ENCODE measurements at places on chromosomes 3 and 15. TPM values are rescaled to one million over a fixed set of nuclear protein-coding genes. Genes with fewer than 3 reads are reported as not detected.

The ALCAM gene
- 1.8 TPM for polyA plus RNA-seq

The CAPN3 gene
- polyA plus RNA-seq: 11.4 TPM

The RBMS3 gene
- polyA plus RNA-seq: 0.46 TPM

The FMN1 gene
- 3.0 TPM for polyA plus RNA-seq

The KNG1 gene
- not detected for polyA plus RNA-seq

The HDC gene
- 0.26 TPM for polyA plus RNA-seq

The C2CD4B gene
- polyA plus RNA-seq: 1.2 TPM

The SLC22A14 gene
- polyA plus RNA-seq: 0.09 TPM

The PRICKLE2 gene
- polyA plus RNA-seq: 3.4 TPM

The MRPS22 gene
- polyA plus RNA-seq: 53.6 TPM

The SAMMSON gene
- 0.60 TPM for polyA plus RNA-seq

The SCN11A gene
- polyA plus RNA-seq: under 0.01 TPM

The IGF2BP2 gene
- 20.7 TPM for polyA plus RNA-seq

The NANOGP8 gene
- polyA plus RNA-seq: not detected

The KLF15 gene
- polyA plus RNA-seq: 0.69 TPM

The MNS1 gene
- polyA plus RNA-seq: 1.8 TPM

The C3orf85 gene
- polyA plus RNA-seq: 5.1 TPM

The POPDC2 gene
- 3.6 TPM for polyA plus RNA-seq

The NOX5 gene
- polyA plus RNA-seq: not detected

The CCDC71 gene
- 15.6 TPM for polyA plus RNA-seq

The GRK7 gene
- polyA plus RNA-seq: 0.06 TPM

The HTR3E gene
- 1.2 TPM for polyA plus RNA-seq

The TRA2B gene
- 64.0 TPM for polyA plus RNA-seq

The XCR1 gene
- polyA plus RNA-seq: not detected

The MTFMT gene
- 12.9 TPM for polyA plus RNA-seq

The TGM5 gene
- polyA plus RNA-seq: not detected

The TNIK gene
- 7.2 TPM for polyA plus RNA-seq

The CHRNA7 gene
- not detected for polyA plus RNA-seq

All from sigmoid colon (tissue), 7 donors.